ENCODE measurements at places on chromosomes 4 and X.

DNA sequence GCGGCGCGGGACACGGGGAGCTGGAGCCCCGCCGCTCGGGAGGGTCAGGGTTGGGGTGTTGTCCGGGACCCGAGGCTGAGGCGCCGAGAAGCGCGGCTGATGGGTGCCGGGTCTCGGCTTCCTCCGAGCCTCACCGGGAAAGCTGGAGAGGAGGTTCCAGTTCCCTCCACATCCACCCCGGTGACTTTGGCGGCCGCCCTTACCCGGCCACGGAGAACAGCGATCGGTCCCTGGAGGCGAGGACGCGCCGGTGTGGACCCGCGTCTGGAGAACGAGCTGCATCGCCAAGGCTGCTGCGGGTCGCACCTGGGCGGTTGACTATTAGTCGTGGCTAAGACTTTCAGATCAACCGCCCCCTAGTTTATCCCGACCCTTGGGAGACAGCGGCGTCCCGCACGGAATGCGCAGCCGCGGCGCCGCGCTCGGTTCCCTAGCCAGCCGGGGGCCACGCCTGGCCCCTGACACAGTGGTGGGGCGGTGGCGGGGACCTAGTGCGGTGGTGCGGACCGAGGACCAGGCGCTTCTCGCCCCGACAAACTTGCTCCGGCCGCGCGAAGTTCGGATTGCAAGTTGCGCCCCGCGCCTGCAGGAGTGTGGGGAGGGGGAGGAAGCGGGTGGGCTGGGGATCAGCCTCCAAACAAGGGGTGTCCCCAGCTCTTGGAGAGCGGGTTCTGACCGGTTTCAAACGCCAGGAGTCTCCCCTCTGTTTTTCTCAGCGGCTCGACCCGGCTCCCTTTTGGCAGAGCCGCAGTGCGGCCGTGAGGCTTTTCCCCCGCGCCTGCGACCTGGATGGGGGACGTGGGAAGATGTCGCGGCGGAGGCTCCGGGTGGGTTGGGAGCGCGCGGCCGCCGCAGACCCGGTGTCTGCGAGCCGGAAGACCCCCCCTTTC, 568 bp downstream of the FHDC1 start:
- no peak for DNase-seq

- DNase-seq = no peak
These were observed 483.6 kb downstream of the BCOR start for GRCh38 chrX:39613997-39614679.

- no peak for DNase-seq
These were observed 3.7 kb upstream of the RAB9A start for GRCh38 chrX:13685126-13685763.

- no peak for DNase-seq
These were observed 68.5 kb downstream of the SPINK2 start for GRCh38 chr4:56752985-56753384.

DNA sequence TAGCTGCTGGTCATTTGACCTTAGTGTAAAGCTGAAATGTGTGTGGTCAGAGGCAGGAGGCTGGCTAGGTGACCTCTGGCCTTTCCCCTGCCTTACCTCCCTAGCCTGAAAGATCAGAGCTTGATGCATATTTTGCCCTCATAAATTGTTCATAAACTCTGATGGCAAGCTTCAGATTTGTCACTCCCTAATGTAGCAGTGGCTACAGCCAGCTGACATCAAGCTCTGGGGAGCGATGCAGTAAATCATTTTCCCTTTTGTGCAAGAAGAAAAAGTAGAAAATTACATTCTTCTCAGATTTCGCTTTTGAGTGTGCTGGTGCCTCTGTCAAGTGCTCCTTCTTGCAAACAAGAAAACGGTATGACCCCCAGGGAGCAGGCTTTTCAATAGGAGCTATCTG, 87.7 kb upstream of the MAGEA4 start:
- DNase-seq = no peak

- DNase-seq = no peak
These were observed 1.9 kb upstream of the MTTP start for GRCh38 chr4:99572527-99573240.

- DNase-seq = no peak
These were observed 1.2 kb upstream of the CNKSR2 start for GRCh38 chrX:21373001-21373400.

DNA sequence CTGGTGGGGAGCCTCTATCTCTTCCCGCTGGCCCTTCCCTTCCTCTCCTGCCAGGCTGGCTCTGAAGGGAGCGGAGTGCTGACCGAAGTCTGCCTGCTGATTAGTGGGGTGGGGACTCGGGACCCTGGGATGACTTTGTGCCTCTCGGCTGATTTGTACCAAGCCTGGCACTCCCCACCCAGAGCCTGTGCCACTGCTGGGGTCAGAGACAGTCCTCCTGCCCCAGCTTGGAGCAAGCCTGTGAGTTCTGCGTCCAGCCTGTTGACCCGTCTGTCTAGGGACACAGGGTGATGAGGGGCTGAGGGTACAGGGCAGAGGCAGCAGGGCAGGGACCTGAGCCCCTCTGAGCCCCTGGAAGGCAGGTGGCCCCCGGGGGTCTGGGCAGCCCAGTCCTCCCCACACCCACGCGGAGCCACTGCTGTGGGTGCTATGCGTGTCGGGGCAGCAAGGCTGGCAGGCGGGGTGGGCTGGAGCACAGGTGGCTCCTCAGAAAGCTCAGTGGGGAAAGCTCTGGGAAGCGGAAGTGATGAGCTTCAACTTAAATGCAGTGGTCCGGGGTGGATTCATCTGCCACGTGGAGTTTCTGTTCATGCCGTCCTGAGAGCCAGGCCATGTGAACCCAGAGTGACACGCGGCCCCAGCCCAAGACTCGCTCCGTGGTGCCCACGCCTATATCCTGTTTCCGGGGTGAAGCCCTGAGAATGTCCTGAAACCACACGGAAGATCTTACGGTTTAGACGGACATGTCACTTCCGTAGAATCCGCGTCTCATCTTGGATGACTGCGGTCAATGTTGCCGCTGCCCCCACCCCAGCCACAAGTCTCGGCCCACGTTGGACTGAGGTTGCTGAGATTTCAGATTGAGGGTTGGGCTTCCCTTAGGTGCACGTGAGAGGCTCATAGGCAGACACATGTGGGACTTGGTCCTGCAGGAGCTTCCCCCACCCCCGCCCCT, 21.1 kb upstream of the UVSSA start:
- DNase-seq = no peak

GRCh38 chr4:82984459-82984858, 26.2 kb downstream of the LIN54 start:
- no peak for DNase-seq

- DNase-seq = no peak
These were observed 106.8 kb downstream of the CLNK start for GRCh38 chr4:10577508-10578426.

- DNase-seq = no peak
These were observed 320.6 kb downstream of the ADGRL3 start for GRCh38 chr4:61520681-61521160.

DNA sequence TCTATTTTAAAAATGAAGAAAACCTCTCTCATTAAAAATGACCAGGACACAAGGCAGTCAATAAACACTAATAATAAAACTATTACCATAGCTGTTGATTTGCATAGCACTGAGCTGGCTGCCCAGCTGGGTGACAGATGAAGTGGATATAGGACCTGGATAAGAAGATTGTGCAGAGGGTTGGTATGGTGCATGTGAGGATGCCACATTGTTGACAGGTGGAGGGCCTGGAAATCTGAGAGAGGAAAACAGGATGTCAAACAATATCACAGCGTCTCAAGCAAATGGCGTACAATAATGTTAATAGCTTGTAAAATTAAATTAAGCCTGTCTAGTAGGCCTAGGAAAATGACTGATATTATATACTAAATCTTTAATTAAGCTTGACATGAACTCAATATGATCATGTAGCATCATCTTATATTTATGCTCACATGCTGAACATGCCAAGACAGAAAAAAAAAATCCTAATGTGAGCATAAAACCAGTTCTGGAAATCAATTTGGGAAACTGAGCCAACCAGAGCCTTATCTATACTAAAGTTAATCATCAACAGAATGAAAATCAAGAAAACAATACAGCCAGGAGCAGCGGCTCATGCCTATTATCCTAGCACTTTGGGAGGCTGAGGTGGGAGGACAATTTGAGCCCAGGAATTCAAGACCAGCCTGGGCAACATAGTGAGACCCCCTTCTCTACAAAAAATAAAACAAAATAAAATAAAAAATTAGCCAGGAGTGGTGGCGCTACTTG, 18.6 kb downstream of the SEC24D start:
- DNase-seq = no peak

- peak; percentile 13 for DNase-seq
These were observed at the start of gene GABRE for GRCh38 chrX:151974336-151975227. Gene GABRE, minus strand, starts transcription at chrX:151974676. Its CDS starts 51 bp downstream, at chrX:151974625.
